WTC11 (cell line): ENCODE measurements at places on chromosomes 16 and 17.

DNA sequence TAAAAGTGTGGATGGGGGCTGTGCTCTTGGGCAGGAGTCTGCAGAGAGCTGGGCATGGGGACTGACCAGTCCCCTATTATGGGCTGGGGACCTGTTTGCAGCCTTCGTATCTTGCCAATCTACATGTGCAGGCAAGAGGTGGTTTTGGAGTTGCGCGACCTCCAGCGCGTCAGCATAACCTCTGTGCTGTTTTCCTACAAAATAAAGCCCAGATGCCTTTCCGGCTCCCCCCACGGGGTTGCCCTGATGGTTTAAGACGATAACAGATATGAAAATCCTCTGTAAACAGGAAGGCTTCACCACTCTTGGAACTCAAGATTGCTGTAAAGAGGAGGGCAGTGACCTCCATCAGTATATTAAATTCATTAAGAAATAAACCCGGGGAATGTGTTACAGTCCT, 16.5 kb upstream of the SPPL2C start:
- DNase-seq, result no peak

- no peak for DNase-seq
Measured at GRCh38 chr17:82799591-82799990, 40.2 kb downstream of the ZNF750 start.

DNA sequence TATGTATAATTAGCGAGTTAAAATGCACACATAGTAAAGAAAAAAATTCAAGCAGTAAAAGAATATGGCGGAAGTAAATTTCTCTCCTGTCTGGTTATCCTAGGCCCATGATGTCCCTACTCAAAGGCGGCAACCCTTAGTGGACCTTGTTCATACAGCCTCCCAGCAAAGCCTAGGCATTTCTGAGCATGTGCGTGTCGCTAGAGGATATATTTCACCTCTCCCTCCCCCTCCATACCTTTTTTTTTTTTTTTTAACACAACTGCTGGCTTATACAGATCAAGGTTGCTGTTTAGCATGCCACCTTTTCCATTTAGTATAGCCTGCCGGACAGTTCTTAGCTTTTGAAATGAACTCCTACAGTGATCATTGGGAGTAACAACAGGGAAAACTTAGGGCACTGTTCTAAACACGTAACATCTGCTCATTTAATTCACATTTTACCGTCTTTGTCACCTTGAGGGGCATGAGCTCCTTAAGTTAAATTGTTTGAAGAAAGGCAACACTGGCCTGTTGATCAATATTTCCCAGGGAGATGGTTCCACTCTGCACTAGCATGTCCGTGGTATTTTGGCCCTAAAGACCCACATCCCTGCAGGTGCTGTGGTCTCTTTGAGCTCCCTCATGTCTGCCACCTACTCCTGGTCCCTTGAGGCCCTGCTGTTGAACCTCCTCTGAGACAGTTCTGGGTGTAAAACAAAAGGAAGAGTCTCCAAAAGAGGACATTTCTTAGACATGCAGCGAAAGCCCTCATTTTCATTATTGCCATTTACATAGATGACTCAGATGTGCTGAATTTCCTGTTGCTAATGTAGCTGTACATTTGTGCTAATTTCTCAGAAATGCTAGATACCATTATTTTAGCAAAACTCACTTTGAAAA, 4.1 kb upstream of the TNFRSF13B start:
- DNase-seq, result no peak

DNA sequence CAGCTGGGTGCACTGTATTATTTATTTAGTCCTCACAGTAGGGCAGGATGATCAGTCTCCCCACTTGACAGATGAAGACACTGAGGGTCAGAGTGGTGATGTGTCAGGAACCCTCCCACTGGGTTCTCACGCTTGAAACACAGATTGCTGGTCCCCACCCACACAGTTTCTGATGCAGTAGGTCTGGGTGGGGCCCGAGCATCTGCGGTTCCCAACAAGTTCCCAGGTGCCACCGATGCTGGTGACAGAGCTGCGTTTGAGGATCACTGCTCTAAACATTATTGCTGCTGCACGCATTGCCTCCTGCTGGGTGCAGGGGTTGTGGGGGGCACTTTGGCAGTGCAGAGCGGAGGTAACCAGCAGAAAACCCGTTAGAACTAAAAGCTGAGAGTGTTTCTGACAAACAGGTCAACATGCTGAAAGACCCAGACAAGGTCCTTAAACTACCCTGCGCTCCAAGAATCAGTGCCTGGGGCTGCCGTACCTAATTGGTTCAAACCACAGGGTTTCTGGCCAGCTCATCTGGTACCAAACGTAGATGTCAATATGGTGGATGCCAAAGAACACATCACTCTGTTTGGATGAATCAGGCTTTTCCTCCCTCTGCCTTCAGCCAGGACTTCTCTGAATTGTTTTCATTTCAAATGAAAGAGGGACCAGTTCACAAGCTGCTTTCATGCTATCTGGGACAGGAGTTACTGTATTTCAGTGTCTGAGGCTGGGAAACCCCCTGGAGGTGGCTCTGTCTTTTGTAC, 76.0 kb downstream of the ABCC1 start:
- no peak for DNase-seq

- DNase-seq, result no peak
Measured at GRCh38 chr17:32141258-32141657, 1.0 kb upstream of the RHOT1 start.

DNA sequence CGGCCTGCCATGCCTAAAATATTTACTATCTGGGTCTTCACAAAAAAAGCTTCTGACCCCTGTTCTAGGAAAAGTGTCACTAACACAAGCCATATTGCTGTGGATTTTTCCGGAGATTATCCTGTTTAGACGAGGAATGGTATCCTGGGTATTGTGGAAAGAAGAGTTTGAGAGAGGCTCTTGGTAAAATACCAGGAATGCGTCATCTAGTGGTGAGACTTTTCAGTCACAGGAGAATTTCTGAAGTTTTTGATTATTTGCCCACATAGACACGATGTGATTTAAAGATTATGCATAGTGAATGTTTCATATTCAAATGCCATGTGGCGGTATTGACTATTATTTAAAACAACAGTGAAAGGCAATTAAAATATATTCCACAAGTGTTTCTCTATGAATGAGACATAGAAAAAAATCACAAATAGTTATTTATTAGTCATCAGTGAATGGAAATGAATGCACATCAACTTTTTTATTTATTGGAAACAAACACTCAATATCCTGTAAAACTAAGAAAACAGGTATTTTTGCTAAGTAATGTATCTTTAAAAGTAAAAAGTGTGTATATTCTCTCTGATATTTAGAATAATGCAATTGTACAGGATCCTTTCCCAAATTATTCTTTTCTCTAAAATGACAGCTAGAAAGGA, 7.8 kb downstream of the KRT28 start:
- no peak for DNase-seq

DNA sequence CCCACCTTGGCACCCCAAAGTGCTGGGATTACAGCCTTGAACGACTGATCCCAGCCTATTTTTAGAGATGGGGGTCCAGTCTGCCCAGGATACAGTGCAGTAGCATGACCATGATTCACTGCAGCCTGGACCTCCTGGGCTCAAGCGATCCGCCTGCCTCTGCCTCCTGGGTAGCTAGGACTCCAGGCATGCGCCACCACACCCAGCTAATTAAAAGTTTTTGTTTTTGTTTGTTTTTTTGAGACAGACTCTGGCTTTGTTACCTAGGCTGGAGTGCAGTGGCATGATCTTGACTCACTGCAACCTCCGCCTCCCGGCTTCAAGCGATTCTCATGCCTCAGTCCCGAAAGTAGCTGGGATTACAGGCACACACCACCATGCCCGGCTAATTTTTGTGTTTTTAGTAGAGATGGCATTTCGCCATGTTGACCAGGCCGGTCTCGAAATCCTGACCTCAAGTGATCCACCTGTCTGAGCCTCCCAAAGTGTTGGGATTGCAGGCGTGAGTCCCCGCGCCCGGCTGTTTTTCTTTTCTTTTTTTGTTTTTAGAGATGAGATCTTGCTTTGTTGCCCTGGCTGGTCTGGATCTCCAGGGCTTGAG, 2.3 kb upstream of the PAFAH1B1 start:
- no peak for DNase-seq

DNA sequence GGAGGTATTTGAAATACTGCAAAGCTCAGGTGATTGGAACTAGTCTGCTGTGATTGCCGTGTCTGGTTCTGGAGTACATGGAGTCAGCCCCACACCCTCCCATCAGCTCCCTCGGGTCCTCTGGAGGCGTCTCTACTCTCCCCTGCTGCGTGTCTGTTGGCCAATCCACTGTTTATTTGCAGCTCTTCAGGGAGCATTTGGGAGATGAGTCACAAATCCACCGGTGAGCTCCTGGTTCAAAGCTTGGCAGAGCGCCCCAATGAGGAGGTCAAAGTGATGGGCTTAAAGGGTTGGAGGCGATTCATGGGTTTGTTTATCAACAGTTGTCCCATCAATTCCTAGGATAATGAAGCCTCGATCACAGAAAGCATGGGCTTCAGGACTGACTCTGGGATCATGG, 14.6 kb downstream of the CALB2 start:
- no peak for DNase-seq

DNA sequence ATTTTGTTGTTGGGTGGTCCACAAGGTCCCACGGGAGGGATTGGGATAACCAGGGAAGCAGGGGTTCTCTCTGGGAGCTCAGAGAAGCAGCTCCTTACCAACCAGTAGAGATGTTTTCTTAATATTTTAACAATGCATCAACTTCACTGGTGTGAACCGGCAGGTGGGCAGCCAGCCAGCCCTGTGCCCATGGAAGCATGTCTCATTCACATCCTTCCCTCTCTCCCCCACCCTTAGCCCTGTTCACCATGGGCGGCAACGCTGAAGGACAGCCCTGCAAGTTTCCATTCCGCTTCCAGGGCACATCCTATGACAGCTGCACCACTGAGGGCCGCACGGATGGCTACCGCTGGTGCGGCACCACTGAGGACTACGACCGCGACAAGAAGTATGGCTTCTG, 9.3 kb downstream of the MMP2 start:
- DNase-seq, result no peak

DNA sequence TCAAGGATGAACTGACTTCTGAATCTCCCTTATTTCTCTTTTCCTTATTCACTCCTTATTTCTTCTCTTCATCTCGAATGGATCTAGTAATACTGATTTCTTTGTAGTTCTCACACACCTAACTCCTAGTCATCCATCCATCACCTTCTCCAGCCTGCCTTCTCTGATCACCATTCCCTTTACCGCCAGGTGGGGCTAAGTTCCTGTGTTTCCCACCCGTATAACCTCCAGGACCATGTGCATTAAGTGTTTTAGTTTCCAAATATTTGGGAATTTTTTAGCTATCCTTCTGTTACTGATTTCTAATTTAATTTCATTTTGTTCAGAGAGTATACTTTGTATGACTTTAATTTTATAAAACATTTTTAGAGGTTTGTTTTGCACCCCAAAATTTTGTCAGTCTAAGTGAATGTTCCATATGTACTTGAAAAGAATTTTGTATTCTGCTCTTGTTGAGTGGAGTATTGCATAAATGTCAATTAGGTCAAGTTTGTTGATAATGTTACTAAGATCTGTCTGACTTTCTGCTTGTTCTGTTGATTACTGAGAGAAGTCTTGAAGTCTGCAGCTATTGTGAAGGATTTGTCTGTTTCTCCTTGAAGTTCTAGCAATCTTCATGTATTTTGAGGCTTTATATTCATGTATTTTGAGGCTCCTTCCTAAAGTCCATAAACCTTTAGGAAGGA, 8.8 kb downstream of the BPTF start:
- peak; percentile 63 for DNase-seq

GRCh38 chr16:82814059-82814458, 187.3 kb downstream of the CDH13 start:
- DNase-seq, result no peak

- no peak for DNase-seq
Measured at GRCh38 chr16:68111379-68111778, 26.2 kb downstream of the NFATC3 start.

- peak; percentile 78 for DNase-seq
Measured at GRCh38 chr17:58338841-58339754, 10.5 kb upstream of the TSPOAP1 start.

- DNase-seq, result no peak
Measured at GRCh38 chr17:57266902-57267311, 10.6 kb downstream of the MSI2 start.

GRCh38 chr16:69411064-69411985, 13.1 kb upstream of the CYB5B start:
- DNase-seq, result no peak

- DNase-seq, result peak; percentile 75
Measured at GRCh38 chr17:79777894-79778503, at the start of gene CBX2. Gene CBX2, plus strand, starts transcription at chr17:79778148. Its CDS starts 88 bp downstream, at chr17:79778236.

- no peak for DNase-seq
Measured at GRCh38 chr16:77227745-77228144, 28.5 kb downstream of the SYCE1L start.

DNA sequence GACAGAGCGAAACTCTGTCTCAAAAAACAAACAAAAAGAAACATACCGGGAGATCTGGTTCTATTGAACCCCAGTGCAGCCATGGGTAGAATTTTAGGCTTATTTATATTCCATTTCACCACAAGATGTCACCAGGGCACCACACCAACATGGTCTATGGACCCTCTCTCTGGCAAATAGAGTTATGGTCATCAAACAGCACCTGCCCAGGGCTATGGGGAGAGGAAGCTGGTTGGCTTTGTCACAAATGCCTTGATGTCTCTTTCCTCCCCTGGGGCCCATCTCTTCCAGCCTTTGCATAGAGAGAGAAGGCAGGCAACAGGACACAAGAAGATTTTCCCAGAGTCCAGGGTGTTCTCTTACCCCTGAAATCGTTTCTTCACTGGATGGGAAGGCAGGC, 128.4 kb downstream of the WWOX start:
- no peak for DNase-seq

GRCh38 chr17:7413346-7413985, 5.8 kb downstream of the NLGN2 start:
- DNase-seq, result no peak

- no peak for DNase-seq
Measured at GRCh38 chr17:44308865-44309264, 464 bp downstream of the RUNDC3A start.

- no peak for DNase-seq
Measured at GRCh38 chr16:57348327-57348726, 10.3 kb upstream of the CCL22 start.

- DNase-seq, result peak; percentile 25
Measured at GRCh38 chr17:77281904-77282367, 141.2 kb downstream of the SEC14L1 start.

DNA sequence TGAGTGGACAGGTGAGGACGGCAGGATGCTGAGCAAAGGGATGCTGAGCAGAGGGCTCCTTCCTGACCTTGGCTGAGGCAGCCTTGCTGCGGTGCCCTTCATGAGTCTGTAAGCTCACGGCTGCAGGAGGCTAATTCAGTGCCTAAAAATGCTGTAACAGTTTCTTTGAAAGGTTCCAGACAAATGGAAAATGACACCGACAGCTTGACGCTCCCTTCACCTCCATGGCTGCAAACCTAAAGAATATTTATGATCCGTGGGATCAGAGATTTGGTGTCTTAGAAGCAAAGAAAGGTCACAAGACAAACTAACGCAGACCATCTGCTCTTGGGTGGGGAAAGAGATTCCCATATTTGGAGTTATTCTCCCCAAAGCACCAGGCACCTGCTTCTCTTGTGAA, 28.0 kb downstream of the TOM1L2 start:
- no peak for DNase-seq

GRCh38 chr16:48280546-48280945, 33.2 kb upstream of the ABCC11 start:
- DNase-seq, result no peak
